ENCODE measurements at places on chromosomes 7 and 10.
A peak's percentile ranks its signal among the peaks of the same experiment; 100 is the strongest.

- DNase-seq, result no peak
Observed at GRCh38 chr10:72801263-72801868, 92.2 kb upstream of the OIT3 start.

DNA sequence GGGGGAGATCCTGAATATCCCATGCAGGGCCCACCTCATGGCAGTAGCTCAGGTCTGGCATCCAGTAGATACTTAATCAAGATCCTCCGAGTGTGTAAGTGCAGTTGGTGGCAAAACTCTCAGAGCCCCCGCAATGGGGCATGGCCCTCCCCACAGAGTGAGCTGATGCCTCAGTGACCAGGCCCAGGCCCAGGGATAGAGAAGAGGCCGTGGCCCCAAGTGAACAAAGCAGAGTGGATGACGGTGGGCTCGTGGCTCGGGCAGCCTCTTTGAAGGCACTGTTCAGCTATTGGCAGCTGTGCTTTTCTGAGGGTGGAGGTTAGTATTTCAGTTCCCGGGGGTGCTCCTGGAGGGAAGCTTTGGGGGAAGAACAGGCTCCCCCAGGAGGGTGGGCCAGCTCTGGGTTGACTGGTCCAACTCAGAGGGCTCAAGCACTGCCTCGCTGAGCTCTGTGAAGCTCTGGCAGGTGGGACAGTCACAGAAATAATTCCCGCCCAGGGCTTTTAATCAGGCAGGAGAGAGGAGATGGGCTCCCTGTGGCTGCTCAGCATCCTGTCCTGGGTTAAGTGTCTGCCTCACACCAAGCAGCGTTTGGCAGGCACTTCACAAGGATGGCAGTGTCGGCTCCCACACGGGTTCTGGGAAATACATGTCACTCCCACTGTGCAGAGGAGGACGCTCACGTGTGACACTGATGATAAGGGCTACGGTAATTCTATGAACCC is 583.6 kb downstream of the TCERG1L start:
- DNase-seq, result no peak

DNA sequence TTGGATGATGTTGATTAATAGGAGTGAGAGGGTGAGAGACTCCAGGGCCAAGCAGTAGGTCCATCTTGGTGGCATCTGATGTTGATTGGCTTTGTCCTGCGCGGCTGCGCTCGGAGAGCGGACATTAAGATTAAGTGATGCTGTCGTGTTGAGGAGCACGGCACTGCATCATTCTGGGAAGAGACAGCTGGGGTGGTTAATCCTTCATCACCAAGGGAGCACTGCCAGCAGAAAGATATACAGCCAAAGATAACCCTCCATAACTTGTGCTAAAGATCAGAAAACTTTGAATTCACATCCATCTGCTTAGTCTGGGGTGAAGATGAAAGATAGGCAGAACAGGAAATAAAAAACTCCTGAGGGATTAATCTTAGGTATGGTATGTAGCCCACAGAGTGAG is 208.3 kb downstream of the LRMDA start:
- peak; percentile 39 for DNase-seq

- no peak for DNase-seq
Observed at GRCh38 chr10:49055221-49055849, 60.0 kb downstream of the VSTM4 start.

- no peak for DNase-seq
Observed at GRCh38 chr10:86583983-86584382, 62.4 kb upstream of the WAPL start.

DNA sequence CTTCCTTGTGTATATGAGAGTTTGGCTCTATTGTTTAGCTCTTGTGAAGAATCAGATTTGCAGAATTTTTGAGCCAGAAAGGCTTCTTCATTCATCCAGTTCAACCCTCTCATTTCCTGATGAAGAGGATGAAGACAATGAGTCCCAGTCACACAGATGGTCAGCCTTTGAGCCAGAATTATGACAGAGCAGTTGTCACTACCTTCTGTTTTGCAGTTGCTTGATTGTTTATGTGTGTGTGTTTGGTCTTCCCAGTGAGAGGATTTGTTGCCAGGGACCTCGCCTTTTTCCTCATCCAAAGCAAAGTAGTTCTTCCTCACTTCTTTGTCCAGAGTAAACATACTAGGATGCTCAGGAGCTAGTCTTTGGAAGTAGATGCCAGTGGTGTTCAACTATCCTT is 15.6 kb downstream of the MDFIC start:
- no peak for DNase-seq

GRCh38 chr7:149714910-149715471 is 58.4 kb downstream of the ZNF467 start:
- peak; percentile 6 for DNase-seq

DNA sequence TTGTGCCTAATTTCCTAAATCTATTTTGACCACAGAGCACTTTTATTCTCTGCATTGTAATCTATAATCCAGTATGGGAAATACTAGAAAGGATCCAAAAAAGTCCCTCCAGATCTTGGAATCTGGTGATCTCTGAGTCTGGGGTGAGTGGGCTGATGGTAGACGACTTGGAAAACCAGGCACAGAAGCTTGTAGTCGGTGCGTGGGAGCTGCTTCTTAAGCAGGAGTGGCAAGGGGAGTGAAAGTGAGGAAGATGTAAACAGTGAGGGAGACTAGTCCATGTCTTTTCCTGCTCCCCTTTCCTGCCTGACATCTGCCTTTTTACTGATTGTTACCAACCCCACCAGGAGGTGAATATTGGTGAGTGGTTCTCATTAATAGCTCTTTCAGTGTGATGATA is 6.8 kb downstream of the AUTS2 start:
- no peak for DNase-seq

DNA sequence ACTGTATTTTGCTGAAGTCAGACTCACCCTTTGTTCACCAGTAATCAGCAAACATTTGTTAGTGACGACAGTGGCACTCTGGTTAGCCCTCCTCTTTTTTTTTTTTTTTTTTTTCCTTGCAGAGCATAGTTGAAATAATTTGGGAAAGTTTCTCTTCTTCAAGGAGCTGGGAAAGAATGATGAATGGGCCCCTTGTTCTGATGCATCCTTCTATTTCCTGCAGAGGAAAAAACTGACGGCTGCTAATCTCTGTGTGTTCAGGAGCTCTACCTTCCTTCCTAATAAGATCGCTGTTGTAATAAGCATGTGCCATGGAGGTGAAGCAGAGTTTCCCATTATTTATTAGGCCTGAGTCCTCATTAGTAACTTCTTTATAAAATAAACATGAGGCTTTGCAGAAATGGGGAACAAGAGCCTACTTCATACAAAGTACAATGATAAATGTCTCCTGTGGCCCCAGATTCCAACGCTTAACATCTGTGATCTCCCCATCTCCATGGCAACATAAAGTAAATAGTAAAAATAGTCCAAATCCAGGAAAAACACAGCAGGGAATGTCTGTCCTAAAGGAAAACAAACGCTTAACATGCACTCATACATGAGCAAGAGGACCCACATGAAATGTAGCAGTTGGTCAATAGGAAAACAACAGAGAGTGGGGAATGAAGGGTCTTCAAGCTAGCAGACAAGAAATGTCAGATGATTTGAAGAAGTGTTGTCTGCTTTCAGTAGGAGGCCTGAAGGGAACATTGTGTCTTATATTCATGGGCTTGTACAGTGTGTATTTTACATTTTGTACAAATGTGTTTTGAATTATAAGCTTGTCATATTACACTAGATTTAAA is 59.1 kb upstream of the CALD1 start:
- peak; percentile 72 for DNase-seq

DNA sequence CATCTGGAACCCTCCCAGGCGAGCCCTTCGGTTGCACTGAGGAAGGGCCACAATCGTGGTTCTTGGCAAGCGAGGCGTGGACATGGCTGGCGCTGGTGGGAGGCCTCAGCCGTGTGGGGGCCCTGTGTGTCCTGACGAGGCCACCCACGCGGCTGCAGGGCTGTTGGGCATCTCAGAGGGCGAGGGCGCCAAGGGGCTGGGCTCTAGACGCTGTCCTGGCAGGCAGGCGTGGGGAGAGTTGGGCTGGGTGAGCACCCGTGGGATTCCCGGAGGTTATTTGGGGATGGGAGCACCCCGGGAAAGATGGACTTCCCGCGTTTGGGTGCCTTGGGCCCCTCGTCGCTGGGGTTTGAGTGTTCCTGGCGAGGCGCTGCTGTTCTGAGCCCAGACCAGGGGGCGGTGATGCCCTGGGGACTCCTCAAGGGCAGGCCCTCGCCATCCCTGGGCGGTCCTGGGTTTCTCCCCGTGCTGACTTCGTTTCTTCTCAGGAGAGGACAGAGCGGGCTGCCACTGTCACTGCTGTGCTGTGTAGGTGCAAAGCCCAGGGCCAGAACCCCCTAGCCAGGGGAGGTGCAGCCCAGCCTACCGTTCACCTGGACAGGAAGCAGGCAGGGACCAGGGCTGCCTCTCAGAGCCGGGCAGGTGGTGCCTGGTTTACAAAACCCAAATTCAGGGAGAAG is 87.2 kb downstream of the DNAJB6 start:
- DNase-seq, result no peak

DNA sequence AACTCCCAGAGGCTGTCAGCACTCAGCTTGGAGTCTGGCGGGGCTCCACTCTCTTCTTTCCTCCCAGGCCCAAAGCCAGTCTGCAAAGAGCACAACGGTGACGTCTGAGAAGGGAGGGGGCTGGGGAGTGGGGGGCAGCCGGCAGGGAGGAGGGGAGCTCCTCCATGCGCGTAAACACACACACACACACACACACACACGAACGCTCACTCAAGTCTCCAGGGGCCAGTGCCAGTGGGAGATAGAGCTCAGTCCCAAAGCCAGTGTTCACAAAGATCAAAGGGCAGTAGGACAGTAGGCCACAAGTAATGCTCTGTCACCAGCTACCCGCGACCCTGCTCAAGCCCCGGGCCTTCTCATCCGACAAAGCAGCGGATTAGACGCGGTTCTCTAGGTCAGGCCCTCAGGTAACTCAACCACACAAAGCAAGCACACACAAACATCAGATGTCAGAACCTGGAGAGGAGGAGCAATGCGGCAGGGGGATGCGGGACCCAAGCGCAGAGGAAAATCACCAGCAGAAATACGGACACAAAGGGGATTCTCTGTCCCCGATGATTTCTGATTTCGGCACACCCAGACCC is 19.9 kb downstream of the TCAF1 start:
- DNase-seq, result peak; percentile 62

- DNase-seq, result no peak
Observed at GRCh38 chr7:73829921-73830680, 695 bp upstream of the CLDN4 start.

GRCh38 chr10:131790021-131790420 is 110.8 kb upstream of the PPP2R2D start:
- peak; percentile 5 for DNase-seq

DNA sequence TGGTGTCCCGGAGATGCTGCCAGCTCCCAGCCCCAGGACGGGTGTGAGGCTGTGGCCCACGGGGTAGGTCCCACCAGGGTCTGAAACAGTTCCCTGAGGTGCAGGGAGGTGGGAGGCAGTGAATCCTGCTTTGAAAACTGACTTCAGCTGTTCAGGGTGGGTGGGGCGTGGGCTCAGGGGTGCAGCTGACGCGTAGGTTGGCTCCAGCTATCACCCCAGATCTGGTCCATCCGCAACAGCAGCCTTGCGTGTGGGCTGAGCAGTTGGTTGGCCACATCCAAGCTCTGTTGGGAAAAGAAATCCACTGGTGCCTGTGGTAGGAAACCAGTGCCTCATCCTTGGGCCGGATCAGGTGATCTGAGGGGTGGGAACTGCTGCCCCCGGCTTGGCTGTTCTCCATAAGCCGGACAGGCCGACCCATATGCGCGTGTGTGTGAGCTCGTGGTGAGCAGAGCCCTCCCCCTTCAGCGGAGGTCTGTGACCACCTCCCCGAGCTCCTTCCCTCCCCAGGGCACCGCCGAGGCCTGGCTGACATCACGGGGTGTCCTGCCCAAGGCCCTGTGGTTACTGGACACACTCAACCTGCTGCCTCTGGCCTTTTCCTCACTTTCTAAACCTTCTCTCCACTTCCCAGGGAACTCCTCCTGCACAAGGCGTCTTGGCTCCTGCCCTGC is 15.4 kb upstream of the FAM20C start:
- DNase-seq, result no peak

GRCh38 chr7:157464111-157464970 is 127.5 kb downstream of the DNAJB6 start:
- no peak for DNase-seq

- DNase-seq, result peak; percentile 30
Observed at GRCh38 chr7:151286148-151286547, 37.7 kb upstream of the SMARCD3 start.

- DNase-seq, result no peak
Observed at GRCh38 chr10:44668336-44668735, 242.8 kb upstream of the TMEM72 start.

GRCh38 chr10:69061305-69062161 is 26.4 kb upstream of the SRGN start:
- peak; percentile 97 for DNase-seq

- DNase-seq, result no peak
Observed at GRCh38 chr10:1241322-1241890, 185.2 kb downstream of the WDR37 start.

DNA sequence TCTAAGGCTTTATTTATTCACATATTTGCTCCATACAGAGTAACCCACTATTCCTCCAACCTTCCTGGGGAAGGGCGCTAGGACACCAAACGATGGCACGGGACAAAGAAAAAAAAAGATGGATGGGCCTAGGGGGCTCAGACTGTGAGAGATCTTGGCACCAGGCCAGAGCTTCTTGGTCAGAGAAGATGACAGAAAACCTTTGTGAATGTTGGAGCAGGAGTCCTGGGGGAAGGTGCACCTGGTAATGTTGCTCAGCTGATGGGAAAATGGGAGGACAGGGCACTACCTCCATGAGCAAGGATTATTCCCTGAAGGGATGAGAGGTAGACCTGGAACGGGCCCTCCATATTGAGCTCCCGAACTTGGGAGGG is 1.4 kb upstream of the SH3PXD2A start:
- DNase-seq, result no peak

- DNase-seq, result no peak
Observed at GRCh38 chr7:4233146-4233545, 448.9 kb upstream of the FOXK1 start.

- no peak for DNase-seq
Observed at GRCh38 chr7:138405496-138405895, 54.6 kb upstream of the TRIM24 start.

DNA sequence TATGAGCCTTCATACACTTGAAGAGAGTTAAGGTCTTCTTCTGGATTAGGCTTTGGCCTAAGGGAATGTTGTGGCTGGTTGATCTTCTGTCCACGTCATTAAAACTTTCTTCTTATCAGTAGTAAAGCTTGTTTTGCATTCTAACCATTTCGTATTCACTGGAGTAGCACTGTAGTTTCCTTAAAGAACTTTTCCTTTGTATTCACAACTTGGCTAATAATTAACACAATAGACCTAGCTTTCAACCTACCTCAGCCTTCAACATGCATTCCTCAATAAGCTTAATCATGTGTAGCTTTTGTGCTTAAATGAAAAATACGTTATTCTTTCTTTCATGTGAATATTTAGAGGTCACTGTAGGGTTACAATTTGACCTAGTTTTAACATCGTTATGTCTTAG is 42.8 kb downstream of the AKR1C8 start:
- DNase-seq, result no peak

GRCh38 chr10:79385804-79386531 is 38.7 kb downstream of the PPIF start:
- no peak for DNase-seq

DNA sequence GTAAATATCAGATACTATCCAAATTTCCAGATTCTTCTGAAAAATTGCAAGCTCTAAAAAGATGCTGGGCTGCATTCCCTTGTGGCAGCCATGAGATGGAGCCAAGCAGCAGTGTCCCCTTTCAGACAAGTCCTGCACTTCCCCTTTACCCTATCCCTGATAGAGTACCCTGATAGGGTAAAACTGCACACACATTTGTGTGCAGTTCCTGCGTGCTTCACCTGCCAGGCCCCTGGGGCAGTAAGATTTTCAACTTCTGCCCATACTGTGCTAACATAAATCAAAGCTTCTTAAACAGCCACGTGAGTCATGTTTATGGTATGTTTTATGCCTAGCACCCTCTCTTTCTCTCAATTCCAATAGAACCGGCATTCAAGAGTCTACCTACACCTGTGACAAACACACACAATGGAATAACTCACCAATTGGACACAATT is 52.2 kb downstream of the IFIT5 start:
- DNase-seq, result peak; percentile 31

Measured in fibroblast of skin of right biceps (primary cell).